GM23248 (cell line): ENCODE measurements at places on chromosomes 6 and 20.
A peak's percentile ranks its signal among the peaks of the same experiment; 100 is the strongest.

DNA sequence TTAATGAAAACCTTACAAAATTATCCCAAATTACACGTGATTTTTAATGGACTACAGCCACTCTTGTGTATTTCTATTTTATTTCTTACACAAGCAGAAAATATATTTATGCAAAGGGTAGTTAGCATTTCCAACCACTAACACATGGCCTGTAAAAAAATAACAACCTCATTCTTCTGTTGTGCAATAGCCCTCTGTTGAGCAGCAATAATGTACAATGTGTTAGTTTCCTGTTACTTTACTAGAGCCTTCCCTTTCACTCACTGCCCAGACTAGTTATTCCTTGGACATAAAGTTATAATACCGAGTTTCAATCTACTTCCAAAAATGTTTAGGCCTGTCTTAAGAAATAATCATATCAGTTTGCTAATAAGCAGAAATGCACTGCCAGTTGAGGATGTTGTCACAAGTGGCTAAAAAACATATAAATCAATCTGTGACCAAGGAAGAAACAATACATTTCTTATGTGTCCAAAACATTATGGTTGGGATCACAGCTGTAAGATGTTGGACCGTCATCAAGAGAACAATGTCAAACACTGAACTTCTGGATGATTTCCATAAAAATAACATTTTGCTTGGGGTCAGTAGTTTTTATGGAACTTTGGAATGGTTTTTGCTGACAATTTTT, 73.6 kb upstream of the RNF146 start:
- peak; percentile 81 for DNase-seq

GRCh38 chr6:101110814-101111213, 229.7 kb upstream of the ASCC3 start:
- DNase-seq: peak; percentile 0

DNA sequence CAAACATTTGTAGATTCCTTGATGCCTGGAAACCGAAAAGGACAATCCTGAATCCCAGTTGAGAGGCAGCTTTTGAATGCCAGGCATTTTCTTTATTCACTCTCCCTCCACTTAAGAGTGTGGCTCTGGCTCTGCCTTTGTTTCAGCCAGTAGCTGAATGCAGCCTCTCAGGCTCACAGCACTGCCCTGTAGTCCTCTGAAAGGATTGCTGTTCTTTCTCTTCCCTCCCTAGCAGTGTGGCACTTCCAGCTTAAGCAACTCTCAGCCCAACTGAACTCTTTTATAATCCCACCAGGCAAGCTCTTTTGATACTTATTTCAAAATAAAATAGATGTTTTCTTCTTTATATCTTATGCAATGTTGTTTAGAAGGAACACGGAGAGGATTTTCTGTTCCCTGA, 415.6 kb downstream of the GJA1 start:
- DNase-seq: peak; percentile 35

DNA sequence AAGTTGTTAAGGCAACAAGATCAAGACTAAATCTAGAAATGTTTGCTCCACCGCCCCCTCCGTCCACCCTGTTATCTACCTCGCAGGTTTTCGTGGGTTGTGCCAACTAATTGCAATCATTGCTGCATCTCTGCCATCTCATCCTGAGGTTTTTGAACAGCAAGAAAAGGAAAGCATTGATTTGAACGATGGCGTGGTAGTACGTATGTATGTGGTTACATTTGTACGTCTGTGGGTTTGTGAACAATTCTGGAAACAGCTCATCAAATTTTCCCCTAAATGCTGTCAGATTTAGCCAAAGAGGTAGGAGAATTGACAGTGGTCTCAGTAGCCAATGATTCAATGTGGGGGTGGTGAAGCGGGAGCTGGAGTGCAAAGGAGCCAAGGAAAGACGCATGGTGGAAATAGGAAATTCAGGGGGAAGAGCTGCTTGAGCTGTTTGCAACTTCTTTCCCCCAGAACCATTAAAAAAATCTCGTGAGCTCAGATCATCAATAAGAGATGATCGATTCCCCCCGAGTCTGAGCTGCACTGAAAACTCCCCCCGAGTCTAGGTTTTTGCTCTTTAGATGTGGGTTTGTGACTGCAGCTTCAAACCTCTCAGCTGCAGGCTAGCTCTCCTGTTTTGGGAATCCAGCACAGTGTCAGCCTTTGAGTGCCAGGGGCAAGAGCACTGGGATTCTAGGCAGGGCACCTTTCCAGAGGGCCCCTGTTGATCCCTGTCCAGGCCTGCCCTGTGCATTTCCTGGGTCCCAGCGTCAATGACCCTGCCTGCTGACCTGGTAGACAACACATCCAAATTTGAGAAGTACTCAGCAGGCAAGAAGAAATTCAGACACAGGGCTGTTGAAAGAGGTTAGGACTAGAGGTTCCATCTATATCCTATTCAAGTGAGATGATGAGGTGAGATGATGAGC, 72.6 kb upstream of the LY86 start:
- DNase-seq: no peak
